ENCODE measurements at places on chromosomes 6 and 20.

- H3K27ac ChIP-seq: no peak overlapping the region
- H3K27me3 ChIP-seq: no peaks in the 10 kb centered on the region
- H3K4me1 ChIP-seq: no peaks in the 10 kb centered on the region
- H3K4me3 ChIP-seq: no peak overlapping the region
- no peak for DNase-seq
Measured at GRCh38 chr6:134740027-134740373, 209.9 kb downstream of the ALDH8A1 start.

DNA sequence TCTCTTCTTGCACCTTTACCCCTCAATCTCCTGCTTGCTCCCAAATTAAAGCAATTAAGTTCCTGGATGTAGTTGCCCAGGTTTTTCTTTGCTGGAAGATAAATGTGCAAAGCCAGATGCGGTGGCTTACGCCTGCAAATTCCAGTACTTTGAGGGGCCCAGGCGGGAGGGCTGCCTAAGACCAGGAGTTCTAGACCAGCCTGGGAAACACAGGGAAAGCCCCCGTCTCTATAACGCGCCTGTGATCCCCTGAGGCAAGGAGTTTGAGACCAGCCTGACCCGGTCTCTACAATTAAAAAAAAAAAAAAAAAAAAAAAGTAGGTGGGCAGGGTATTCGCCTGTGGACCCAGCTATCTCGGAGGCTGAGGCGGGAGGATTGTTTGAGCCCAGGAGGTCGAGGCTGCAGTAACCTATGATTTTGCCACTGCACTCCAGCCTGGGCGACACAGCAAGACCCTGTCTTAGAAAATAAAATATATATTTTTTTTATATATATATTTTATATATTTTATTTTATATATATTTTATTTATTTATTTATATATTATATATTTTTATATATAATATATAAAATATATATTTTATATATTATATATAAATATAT is 461 bp upstream of the DCDC2 start:
- no peaks in the 10 kb centered on the region for H3K36me3 ChIP-seq
- peak overlapping the region; percentile 86 for H3K27ac ChIP-seq
- peaks cover 5% of the 10 kb centered on the region for H3K4me1 ChIP-seq

- peak; percentile 43 for DNase-seq
- H3K36me3 ChIP-seq: no peaks in the 10 kb centered on the region
- peaks cover 17% of the 10 kb centered on the region for H3K4me1 ChIP-seq
Measured at GRCh38 chr6:52063584-52064344, 23.6 kb downstream of the PKHD1 start.

- H3K27ac ChIP-seq: no peak overlapping the region
- H3K27me3 ChIP-seq: no peaks in the 10 kb centered on the region
- H3K4me3 ChIP-seq: no peak overlapping the region
- DNase-seq: no peak
- no peaks in the 10 kb centered on the region for H3K4me1 ChIP-seq
Measured at GRCh38 chr6:170497841-170498301, 55.2 kb downstream of the PSMB1 start.

DNA sequence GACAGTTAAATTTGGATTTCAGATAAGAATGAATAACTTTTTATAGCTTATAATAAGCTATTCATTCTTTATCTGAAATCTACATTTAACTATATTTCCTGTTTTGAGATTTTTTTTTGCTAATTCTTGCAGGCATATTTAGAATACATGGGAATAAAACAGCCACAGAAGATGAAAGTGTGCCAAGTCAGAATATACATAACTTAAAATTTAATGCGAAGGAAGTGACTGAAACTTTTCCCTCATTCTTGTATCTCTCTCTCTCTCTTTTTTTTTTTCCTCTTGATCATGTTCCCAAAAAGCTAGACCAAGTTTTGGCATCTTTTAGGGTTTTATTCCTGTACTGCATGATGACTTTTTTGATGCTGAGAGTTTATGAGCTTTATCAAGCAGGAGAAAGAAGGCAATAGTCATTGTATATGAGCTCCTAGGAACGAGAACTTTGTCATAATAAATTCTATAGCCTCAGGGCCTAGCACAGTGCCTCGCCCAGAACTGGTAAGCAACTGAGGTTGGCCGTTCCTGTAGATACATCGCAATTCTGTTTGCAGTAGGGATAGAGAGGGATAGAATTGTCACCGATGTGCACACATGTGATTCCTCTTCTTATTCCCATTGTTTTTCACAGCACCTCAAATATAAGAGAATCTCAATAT is 205.2 kb downstream of the MYLK4 start:
- H3K4me3 ChIP-seq: no peak overlapping the region
- H3K36me3 ChIP-seq: no peaks in the 10 kb centered on the region
- no peak overlapping the region for H3K27ac ChIP-seq
- DNase-seq: no peak
- no peaks in the 10 kb centered on the region for H3K4me1 ChIP-seq

- H3K27ac ChIP-seq: no peak overlapping the region
- no peak overlapping the region for H3K4me3 ChIP-seq
- H3K36me3 ChIP-seq: no peaks in the 10 kb centered on the region
- no peaks in the 10 kb centered on the region for H3K4me1 ChIP-seq
- no peaks in the 10 kb centered on the region for H3K27me3 ChIP-seq
Measured at GRCh38 chr6:129022011-129022553, 139.1 kb downstream of the LAMA2 start.

DNA sequence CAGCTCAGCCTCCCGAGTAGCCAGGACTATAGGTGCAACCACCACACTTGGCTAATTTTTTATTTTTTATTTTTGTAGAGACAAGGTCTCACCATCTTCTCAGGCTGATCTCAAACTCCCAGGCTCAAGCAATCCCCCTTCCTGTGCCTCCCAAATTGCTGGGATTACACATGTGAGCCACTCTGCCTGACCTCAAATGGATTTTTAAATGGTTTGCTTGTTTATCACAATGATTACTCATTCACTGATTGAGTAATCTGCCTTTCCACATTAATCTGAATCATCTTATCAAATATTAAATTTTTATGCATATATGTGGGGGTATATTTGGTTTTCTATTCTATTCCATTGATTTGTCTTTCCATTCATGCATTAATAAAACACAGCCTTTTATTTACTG is 9.4 kb upstream of the KHDC1L start:
- DNase-seq: no peak
- no peaks in the 10 kb centered on the region for H3K4me1 ChIP-seq
- H3K4me3 ChIP-seq: no peak overlapping the region
- H3K36me3 ChIP-seq: no peaks in the 10 kb centered on the region
- H3K27me3 ChIP-seq: no peaks in the 10 kb centered on the region
- H3K27ac ChIP-seq: no peak overlapping the region

DNA sequence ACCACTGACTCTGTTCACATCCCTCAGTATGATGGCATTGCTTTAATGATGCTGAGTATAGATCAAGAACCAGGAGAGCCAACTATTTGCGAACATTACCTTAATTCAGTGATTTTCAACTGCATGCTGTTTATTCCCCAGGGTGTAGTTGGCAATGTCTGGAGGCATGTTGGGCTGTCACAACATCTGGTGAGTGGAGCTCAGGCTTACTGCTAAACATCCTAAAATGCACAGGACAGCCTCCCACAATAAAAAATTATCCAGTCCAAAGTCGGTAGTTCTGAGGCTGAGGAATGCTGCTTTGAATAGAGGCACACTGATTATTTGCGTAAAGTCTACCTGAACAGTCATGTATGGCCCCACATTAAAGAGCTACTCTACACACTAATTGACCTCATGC is 94.8 kb upstream of the OPRM1 start:
- H3K27ac ChIP-seq: no peak overlapping the region
- H3K4me1 ChIP-seq: peaks cover 20% of the 10 kb centered on the region
- no peak overlapping the region for H3K4me3 ChIP-seq
- no peaks in the 10 kb centered on the region for H3K36me3 ChIP-seq

Measured in body of pancreas (tissue), 4 donors.